ENCODE measurements at places on chromosomes 16 and 17.

GRCh38 chr16:87297918-87298631 is 19.1 kb downstream of the C16orf95 start:
- DNase-seq = peak; percentile 18

DNA sequence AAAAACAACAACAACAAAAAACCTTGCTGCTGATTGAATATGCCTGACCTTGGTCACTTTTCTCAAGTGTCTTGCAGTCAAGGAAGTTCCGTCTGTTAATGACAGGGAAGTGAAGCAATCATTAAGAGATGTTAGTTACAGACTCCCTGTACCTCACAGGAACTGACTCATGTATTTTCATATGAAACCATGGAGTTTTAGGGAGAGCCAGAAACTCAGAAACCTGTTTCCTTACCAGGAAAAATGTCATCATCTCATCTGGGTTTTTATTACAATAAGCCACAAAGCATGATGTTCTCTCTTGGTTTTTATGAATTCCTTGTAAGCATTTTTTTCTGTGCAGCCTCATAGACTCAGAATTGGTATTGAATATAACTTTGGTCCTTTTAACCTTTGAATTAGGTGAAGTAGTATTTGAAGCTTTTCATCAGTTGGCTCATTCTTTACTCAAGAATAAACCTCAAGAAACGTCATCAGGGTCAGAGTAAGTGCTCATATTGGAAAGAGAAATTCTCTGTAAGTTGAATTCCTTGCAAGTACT is 10.3 kb downstream of the LYRM1 start:
- no peak for DNase-seq

GRCh38 chr16:81509404-81509803 is 64.8 kb downstream of the CMIP start:
- no peak for DNase-seq

DNA sequence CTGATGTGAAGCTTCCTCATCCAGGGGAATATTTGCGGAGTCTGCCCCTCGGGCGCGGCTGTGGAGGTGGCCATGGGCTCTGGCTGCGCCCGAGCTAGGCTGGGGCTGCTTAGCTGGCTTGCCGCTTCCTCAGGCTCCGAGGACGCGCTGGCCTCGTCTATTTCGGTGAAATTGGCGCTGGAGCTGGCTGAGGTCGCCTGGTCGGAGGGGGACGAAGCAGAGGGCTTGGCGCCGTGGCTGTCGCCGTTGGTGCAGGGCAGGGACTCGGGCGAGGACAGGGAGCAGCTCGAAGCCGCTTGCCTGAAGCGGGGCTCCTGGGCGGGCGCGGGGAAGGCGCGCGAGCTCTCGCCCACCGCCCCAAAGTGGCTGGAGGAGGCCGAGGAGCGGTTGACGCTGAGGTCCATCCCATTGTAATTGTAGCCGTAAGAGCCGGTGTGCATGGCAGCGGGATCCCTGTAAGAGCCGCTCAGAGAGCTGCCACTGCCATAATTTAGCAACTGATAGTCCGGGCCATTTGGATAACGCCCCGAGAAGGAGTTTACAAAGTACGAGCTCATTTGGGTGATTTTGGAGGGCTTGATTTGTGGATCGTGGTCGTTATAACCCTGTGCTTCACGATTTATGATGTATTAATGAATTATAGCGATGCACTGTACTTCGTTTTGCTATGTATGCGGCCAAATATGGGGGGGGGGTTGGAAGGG is at the start of gene HOXB5:
TSS of gene HOXB5 (minus strand) at position 654 of the 704 bp plus-strand sequence. CDS start at position 557, 97 bp downstream.
- no peak for DNase-seq

GRCh38 chr17:49049265-49049664 is 52.1 kb downstream of the IGF2BP1 start:
- no peak for DNase-seq

- no peak for DNase-seq
Observed at GRCh38 chr17:43822570-43823190, 10.3 kb downstream of the MPP3 start.

DNA sequence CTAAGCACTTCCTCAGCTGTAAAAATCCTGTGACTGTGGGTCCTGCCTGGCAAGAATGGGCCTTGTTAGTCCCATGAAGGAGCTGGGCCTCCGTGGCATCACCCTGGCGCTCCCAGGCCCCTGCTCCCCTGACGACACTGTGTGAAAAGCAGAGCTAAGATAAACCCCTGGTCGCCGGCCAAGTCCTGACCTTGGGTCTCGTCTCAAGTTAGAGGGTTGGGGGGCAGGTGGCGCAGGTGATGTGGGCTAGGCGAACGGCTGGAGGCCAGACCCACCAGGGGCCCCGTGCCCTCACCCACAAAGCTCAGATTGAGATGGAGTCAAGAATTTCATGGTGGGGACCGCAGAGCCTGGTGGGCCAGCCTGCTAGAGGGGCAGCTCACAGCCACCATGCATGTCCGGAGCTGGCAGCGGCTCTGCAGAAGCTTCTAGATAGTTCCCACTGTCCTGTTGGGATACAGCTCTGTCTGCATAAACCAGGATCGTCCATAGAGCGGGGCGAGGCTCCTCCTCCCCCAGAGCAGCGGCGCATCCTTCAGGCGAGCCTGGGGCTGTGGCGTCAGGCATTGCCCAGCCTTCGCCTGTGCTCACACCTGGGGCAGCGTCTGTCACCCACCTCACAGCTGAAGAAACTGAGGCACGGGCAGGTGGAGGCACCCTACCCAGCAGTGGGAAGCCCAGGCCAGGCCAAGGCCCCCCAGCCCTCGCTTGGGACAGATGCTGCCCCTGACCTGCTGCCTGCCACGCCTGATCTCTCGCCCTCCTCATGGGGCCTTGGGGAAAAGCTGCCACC is 12.0 kb downstream of the CYBC1 start:
- DNase-seq = no peak

GRCh38 chr17:57044976-57045867 is 39.8 kb upstream of the AKAP1 start:
- no peak for DNase-seq

DNA sequence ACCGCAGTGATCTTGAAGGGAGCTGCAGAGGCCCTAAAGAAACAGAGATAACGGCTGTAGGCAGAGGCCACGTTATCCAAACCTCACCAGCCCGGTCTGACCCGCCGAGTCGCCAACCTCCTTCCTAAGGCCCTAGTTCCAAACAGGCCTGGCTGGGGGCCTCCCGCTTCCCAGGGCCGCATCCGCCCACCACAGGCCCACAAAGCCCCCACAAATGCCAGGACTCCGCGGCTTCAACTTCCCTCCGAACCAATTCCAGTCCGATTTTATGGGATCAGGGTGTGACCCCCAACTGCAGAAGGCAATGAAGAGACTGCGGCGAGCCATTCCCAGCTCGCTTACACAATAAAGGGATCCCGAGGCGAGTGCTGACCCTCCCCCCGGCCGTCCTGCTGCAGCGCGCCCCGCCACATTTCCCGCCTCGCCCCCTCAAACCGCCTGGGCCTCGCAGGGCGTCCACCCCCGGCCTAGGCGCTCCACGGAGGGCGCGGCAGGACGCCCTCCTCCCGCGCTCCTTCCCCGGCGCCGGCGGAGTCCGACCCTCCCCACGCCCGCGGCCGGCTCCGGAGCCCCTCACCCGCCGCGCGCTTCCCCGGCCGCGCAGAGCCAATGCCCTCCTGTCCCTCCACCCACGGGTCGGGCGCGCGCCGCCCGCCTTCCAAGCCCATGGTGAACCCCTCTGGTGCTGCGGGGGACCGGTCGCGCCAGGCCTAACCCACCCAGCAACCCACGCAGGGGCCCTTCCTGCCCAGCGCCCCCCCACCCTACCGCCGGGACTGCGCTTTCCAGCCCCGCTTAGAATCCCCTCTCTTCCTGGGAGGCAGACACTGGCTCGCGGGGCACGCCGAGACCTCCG is 926 bp downstream of the MYH10 start:
- DNase-seq = no peak

DNA sequence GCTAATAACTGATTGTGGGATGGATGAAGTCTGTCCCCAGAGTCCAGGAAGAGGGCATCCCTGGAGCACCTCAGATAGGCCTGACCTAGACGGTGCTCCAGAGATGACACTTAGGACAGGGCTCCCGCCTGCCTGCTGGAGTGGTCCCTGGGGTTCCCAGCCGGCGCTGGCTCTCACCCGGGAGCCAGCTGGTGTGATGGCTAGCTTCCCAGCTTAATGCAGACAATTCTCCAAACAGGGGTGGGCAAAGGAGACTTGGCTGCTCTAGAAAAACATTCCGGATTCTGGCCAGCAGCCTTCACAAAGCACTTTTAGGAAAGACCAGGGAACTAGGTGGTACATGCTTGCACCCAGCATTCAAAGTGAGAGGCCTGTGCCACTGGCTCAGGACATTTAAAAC is 18.6 kb downstream of the ACE start:
- no peak for DNase-seq

DNA sequence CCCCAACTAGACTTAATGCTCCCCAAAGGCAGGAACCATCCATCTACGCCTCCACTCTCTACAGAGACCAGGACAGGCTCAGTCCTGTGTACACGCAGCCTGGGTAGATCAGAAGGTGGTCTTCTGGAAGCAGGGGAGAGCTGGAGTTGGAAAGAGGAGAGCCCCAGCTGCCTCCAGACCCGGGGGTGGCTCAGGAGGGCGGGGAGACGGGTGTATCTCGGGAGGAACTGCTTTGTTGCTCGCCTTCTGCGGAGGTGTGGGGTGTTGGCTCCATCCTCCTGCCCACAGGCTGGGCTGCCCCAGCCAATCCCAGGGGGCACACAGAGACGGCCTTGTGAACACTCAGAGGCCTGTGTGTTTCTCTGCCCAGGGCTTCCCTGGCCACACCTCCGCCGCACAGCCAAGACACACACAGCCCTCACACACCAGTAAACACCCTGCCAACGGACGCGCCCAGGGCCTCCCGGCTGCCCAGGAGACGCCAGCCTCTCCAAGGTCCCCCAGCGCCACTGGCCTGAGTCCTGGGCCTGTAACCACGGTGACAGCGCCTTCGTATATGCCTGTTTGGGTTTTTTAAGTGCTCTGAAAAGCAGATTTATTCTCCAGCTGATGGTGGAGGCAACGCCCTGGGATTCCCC is 143.4 kb upstream of the CDC42EP4 start:
- no peak for DNase-seq

DNA sequence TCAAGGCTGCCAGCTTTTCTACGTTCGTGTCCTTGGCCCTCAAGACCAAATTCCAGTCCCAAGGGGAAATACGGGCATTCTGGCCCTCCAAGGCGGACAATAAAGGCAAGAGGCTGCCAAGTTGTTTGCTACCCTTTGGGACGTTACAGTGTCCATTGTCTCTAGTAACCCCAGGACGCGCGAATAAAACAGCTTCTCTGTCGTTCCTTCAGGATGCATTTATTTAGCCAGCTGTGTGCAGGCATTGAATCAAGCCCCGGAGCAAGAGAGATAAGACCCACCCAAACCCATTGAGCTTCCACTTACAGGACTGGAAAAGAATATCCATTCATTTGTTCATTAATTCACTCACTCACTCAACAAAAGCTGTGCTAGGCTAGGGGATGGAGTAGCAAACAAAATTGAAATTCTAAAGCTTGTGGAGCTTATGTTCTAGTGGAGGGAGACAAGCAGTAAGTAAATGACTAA is 656 bp downstream of the MRPL58 start:
- no peak for DNase-seq

DNA sequence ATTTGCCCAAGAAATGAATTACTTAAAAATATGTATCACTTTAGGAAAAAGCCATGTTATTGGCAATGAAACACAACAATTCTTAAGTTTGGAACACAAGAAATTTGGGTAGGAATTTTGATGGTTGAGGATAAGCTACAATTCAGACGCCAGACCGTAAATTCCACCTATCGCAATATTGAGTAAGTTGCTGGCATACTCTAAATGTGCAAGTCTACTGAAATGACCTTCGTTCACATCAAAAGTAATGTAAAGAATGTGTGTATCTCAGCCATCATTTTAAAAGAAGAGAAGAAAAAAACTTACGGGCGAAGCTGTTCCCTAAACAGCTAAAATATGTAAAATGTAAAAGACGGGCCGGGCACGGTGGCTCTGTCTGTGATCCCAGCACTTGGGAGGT is 33.4 kb downstream of the UBE2G1 start:
- DNase-seq = no peak

DNA sequence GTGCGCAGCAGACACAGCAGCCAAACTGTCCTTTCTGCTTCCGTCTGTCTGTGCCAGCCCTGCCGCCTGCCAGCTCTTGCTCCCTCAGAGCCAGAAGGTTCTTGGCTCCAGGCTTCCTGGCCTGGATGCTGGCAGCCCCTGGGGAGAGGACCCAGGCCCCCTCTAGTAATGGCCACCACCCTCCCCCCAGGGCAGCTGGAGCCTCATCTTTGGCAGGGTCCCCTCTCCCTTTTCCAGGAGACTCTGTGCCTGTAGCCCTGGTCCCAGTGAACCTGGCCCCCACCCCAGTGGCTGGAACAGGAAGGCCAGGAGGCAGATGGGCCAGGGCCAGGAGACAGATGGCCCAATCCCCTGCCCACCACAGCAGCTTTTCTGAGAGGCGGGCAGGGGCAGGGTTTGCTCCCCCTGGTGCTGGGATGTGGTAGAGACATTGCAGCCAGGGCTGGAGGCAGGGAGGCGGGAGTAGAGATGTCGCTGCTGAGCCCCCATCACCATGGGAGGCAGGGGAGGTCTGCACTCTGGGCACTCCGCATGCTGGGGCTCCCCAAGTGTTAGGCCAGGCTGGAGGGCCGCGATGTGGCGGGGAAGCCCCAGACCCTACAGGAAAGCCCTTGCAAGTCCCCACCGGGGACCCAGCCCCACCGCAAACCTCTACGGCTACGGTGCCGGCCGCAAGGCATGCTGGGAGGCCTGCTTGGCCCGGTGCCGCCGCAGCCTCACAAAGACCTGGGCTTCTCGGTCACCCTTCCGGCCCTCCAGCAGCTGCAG is 16.7 kb downstream of the UNC13D start:
- peak; percentile 65 for DNase-seq

DNA sequence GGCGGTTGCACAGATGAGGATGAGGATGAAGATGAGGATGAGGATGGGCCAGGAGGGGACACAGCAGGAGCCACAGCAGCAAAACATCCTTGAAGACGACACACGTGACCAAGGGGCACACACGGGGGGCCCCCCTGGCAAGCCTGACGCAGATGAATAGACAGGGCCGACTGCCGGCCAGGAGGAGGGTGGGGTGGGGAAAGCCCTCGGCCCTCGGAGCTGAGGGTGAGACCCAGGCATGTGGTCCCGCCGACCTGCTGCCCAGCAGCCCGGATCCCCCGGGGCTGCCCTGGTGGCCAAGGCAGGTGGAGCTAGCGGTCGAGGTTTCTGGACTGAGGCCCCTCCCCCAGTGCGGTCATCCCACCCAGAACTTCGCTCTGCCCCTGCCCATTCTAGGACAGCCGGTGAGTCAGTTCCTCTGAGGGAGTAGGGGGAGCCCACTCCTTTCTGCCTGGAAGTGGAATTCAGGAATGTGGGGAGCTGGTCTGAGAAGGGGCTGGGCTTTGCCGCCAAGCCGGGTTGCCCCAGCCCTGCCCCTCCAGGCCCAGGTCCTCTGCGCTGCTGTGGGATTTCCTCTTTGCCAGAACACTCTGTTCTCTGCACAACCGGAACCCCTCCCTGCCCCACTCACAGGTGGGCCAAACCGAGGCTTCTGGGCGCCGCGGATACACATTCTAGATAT is 9.9 kb downstream of the CYGB start:
- peak; percentile 51 for DNase-seq

- DNase-seq = no peak
Observed at GRCh38 chr16:17382514-17382913, 88.2 kb downstream of the XYLT1 start.

- DNase-seq = no peak
Observed at GRCh38 chr17:17680477-17681186, 626 bp upstream of the RAI1 start.

Measured in activated naive CD4-positive, alpha-beta T cell (primary cell).